ENCODE measurements at places on chromosomes 7 and 10. TPM values are rescaled to one million over a fixed set of nuclear protein-coding genes. Genes with fewer than 3 reads are reported as not detected.
A peak's percentile ranks its signal among the peaks of the same experiment; 100 is the strongest.

GRCh38 chr7:114944745-114945625 lies 23.1 kb downstream of the MDFIC start:
- DNase-seq = no peak
- H3K27me3 ChIP-seq = no peaks in the 10 kb centered on the region
- no peaks in the 10 kb centered on the region for H3K36me3 ChIP-seq
- H3K4me3 ChIP-seq = no peak overlapping the region

GRCh38 chr7:35969066-35969465 lies 168.2 kb downstream of the SEPTIN7 start:
- DNase-seq = no peak
- H3K4me1 ChIP-seq = peaks cover 4% of the 10 kb centered on the region
- no peak overlapping the region for H3K4me3 ChIP-seq
- H3K27me3 ChIP-seq = no peaks in the 10 kb centered on the region
- no peak overlapping the region for H3K27ac ChIP-seq

THNSL1 gene
- total RNA-seq = 6.3 TPM

ITPRID1 gene
- total RNA-seq = 0.26 TPM

GRCh38 chr10:117492504-117492903 lies 50.0 kb upstream of the EMX2 start:
- no peaks in the 10 kb centered on the region for H3K27me3 ChIP-seq
- DNase-seq = no peak
- peaks cover 5% of the 10 kb centered on the region for H3K4me1 ChIP-seq
- H3K4me3 ChIP-seq = no peak overlapping the region
- H3K36me3 ChIP-seq = no peaks in the 10 kb centered on the region

DNA sequence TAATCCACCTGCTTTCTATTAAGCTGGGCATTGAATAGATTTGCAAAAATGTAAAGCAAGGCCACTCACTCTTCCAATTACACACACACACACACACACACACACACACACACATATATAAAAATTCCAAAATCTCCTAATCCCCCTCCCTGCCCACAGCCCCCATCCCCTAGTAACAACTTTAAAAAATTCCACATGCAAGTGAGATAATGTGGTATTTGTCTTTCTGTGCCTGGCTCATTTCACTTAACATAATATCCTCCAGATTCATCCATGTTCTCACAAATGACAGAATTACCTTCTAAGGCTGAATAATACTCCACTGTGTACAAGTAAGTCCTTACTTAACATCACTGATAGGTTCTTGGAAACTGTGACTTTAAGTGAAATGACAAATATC lies 24.2 kb downstream of the SH2D4B start:
- no peak for DNase-seq
- H3K36me3 ChIP-seq = no peaks in the 10 kb centered on the region
- H3K4me3 ChIP-seq = no peak overlapping the region
- H3K27me3 ChIP-seq = no peaks in the 10 kb centered on the region
- H3K4me1 ChIP-seq = no peaks in the 10 kb centered on the region
- no peak overlapping the region for H3K27ac ChIP-seq

DNA sequence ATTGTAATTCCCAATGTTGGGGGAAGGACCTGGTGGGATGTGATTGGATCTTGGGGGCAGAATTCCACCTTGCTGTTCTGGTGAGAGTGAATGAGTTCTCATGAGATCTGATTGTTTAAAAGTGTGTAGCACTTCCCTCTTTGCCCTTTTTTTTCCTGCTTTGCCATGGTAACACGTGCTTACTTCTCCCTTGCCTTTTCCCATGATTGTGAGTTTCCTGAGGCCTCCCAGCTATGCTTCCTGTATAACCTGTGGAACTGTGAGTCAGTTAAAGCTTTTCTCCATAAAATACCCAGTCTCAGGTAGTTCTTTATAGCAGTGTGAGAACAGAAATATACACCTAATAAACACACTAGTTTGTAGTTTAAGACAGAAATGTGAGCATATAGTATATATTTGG lies 166.8 kb upstream of the MAGI2 start:
- no peaks in the 10 kb centered on the region for H3K27me3 ChIP-seq
- peak overlapping the region; percentile 24 for H3K27ac ChIP-seq
- no peaks in the 10 kb centered on the region for H3K4me1 ChIP-seq
- DNase-seq = no peak
- no peak overlapping the region for H3K4me3 ChIP-seq

GRCh38 chr7:141276031-141276430 lies 202.2 kb downstream of the TMEM178B start:
- DNase-seq = no peak
- H3K27me3 ChIP-seq = no peaks in the 10 kb centered on the region
- no peak overlapping the region for H3K4me3 ChIP-seq
- no peaks in the 10 kb centered on the region for H3K36me3 ChIP-seq

GRCh38 chr10:75976681-75977080 lies 545.3 kb downstream of the LRMDA start:
- DNase-seq = no peak
- peaks cover 7% of the 10 kb centered on the region for H3K4me1 ChIP-seq
- H3K27ac ChIP-seq = no peak overlapping the region
- no peaks in the 10 kb centered on the region for H3K36me3 ChIP-seq

ELN gene
- not detected for total RNA-seq

PIP gene
- not detected for total RNA-seq

GRCh38 chr10:129272176-129272575 lies 194.9 kb upstream of the MGMT start:
- H3K4me1 ChIP-seq = no peaks in the 10 kb centered on the region
- DNase-seq = no peak
- no peak overlapping the region for H3K4me3 ChIP-seq

DNA sequence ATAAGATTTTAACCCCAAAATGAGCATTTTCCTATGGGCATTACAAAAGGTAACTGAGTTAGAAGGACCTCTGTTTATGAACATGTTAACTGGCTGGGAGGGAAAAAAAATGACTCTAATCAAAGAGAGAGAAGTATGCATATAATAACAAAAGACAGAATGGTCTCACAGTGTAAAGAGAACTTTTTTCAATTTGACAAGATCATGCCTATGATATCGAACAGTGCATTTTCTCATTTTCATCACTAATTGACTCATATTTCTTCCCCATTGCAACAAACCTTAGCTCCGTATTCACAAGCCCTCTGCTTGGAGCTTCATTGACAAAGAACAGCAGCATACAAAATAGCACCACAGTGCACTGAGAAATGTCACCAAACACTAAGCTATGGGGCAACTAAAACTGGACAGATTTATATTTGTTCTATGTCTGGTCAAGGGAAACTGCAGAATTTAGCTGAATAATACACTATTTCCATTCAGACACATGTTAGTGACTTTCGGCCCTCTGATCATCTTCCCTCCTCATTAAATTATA lies 45.6 kb downstream of the SMURF1 start:
- H3K4me1 ChIP-seq = peaks cover 27% of the 10 kb centered on the region
- H3K36me3 ChIP-seq = no peaks in the 10 kb centered on the region
- H3K27me3 ChIP-seq = no peaks in the 10 kb centered on the region
- DNase-seq = no peak
- peak overlapping the region; percentile 79 for H3K27ac ChIP-seq
- H3K4me3 ChIP-seq = no peak overlapping the region

ANKRD26 gene
- total RNA-seq = 16.2 TPM

STAG3 gene
- 1.3 TPM for total RNA-seq

DNA sequence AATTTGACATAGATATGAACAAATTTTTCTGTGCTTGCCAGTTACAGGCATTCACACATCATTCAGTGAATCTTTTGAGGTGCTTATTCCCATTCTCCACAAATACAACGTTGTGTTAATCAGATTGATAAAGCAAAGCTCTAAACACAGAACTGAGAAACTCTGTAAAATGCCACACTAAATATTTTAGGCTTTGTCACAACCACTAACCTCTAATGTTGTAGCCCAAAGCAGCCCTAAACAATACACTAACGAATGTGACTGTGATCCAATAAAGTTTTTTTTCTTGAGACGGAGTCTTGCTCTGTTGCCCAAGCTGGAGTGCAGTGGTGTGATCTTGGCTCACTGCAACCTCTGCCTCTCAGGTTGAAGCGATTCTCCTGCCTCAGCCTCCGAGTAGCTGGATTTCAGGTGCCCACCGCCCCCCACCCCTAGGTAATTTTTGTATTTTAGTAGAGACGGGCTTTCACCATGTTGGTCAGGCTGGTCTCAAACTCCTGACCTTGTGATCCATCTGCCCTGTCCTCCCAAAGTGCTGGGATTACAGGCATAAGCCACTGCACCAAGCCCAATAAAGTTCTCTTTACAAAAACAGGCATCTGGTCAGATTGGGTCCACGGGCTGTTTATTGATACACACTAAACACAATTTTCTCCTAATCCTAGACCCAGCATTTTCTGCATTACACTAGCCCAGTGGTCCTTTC lies 6.9 kb downstream of the CYCS start:
- H3K4me1 ChIP-seq = peaks cover 12% of the 10 kb centered on the region
- H3K4me3 ChIP-seq = no peak overlapping the region
- peaks cover 4% of the 10 kb centered on the region for H3K36me3 ChIP-seq
- no peak for DNase-seq
- no peak overlapping the region for H3K27ac ChIP-seq

CLDN4 gene
- 249 TPM for total RNA-seq

GRCh38 chr7:82810558-82811259 lies 352.0 kb downstream of the PCLO start:
- no peaks in the 10 kb centered on the region for H3K4me1 ChIP-seq
- no peaks in the 10 kb centered on the region for H3K36me3 ChIP-seq
- no peak overlapping the region for H3K4me3 ChIP-seq
- no peak for DNase-seq
- H3K27me3 ChIP-seq = no peaks in the 10 kb centered on the region

Measured in Caco-2 (cell line).